ENCODE measurements at places on chromosomes 16 and 17.

- no peak for DNase-seq
Observed at GRCh38 chr16:21005008-21005407, 104.4 kb downstream of the LYRM1 start.

DNA sequence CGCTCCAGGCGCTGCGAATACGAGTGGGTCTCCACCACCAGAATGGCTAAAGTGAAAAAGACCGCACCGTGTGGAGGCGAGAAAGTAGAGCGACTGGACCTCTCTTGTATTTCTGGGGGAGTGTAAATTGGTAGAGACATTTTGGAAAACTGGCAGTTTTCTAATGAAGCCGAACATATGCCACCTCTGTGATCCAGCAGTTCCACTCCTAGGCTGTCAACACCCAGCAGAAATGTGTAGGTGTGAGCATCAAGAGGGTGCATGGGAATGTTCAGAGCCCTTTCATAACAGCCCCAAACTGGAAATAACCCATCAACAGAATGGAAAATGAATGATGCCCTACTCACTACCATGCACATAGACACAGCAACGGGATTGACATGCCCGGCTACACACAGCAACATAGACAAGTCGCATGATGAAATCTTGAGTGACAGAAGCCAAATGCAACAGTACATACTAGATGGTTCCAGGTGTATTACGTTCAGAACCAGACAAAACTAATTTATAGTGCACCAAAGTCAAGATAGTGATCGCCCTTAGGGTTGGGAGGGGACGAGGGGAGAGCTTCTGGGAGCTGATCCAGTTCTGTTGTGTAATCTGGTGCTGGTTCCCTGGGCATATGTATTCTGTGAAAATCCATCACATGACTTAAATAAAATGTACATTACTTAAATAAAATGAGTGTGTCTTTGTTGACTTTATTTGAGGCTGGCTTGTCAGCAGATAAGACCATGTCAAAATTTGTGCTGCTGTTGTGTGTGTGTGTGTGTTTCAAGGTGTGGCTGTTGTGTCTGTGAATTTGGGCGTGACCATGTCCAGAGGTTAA lies 877 bp upstream of the BCL7C start:
- no peak for DNase-seq

DNA sequence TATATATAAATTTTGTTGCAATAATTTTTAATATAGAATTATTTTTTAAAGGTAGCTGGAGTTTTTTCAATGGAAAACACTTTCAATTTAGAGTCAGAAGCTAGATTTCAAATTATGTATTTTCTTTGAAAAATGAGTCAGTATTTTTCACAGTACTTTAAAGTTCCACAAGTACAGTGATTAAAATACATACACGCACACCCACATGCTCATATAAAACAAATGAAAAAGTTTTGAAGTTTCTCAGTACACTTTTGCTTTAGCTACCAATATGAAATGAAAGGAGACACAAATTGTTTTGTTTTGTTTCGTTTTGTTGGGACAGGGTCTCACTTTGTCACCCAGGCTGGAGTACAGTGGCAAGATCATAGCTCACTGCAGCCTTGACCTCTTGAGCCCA lies 98.6 kb downstream of the CYB561 start:
- DNase-seq: no peak

DNA sequence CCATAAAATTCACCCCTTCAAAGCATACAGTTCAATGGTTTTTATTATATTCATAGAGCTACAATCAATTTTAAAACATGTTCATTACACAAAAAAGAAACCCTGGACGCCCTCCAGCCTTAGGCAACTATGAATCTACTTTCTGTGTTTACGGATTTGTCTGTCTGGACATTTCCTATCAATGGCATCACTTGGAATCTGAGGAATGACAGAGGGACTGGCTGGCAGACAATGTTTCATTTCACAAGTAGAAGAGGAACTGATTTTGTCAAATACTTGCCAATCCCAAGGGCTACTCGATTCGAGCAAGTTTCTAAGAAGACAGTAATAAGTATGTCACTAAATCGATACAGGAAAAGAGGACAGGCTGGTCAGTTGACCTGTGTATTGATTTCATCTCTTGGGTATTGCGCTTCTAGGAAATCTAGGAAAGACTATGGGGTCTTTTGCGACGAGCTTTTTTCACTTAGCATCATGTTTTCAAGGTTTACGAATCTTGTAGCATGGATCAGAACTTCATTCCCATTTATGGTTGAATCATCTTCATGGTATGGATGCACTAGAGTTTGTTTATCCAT lies 56.6 kb downstream of the RGS9 start:
- no peak for DNase-seq

DNA sequence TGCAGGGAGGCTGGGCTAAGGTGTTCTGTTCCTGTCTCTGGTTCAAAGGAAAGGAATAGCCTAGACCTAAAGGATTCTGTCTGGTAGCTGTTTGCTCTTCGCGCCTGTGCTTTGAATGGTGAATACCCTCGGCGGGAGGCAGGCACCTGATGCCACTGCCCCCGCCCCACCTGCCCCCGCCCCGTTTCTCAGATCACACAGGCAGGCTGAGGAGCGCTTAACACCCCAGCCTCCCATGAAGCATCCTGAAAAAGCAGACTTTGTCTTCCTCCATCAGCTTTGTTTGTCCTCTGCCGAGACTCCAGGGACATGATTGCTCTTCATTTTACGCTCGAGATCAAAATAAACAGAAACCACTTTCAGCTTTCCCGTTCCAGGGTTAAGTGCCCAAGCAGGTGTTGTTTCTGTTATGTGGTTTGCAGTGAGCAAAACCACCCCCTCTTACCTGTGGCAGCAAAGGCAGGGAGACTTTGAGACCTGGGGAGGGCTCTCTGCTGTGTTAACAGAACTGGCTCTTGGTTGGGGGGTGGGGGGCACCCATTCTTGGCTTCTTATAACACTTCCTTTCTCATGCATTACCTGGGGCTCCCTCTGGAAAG lies 452.1 kb downstream of the WWOX start:
- no peak for DNase-seq

- no peak for DNase-seq
Observed at GRCh38 chr16:21617607-21618006, 18.2 kb downstream of the METTL9 start.

- no peak for DNase-seq
Observed at GRCh38 chr17:6328279-6328678, 106.6 kb downstream of the AIPL1 start.

DNA sequence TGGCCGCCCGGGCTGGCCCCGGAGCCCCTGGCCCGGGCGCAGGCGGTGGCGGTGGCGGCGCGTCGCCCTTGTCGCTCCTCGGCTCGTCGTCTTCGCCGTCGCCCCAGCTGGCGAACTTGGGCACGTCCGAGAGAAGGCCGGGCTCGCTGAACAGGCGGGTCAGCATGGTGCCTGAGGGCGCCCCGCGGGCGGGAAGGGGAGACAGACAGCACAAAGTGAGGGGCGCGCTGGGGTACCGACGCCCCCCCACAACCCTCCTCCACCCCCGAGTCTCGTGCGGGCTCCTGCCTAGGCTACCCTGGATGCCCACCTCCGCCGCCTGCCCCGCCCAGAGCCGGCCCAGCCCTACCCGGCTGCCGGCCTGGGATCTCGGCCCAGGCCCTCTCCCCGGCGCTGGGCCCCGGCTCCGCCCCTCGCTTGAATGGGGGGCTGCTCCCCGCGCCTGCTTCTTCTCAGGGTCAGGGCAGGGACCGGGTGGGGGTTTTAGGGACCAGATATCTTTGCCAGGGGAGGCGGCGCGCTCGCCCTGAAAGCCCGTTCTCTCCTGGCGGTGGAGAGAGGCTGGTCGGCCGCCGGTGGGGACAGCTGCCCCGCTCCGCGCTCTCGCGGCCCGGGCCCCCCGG lies 1.2 kb downstream of the NEUROD2 start:
- DNase-seq: peak; percentile 75

- DNase-seq: no peak
Observed at GRCh38 chr16:21163576-21163975, 5.1 kb downstream of the LDAF1 start.

Measured in 8988T (cell line).